ENCODE measurements at places on chromosomes 11 and 22. TPM values are rescaled to one million over a fixed set of nuclear protein-coding genes. Genes with fewer than 3 reads are reported as not detected.

ALKBH3 gene
- total RNA-seq = 27.4 TPM

MPZL2 gene
- total RNA-seq = 73.5 TPM

OR10A4 gene
- total RNA-seq = not detected

RAB38 gene
- 0.34 TPM for total RNA-seq

OR8D4 gene
- total RNA-seq = not detected

SLC1A2 gene
- not detected for total RNA-seq

Measured in dermis blood vessel endothelial cell (primary cell).